ENCODE measurements at places on chromosomes 3 and 15.

DNA sequence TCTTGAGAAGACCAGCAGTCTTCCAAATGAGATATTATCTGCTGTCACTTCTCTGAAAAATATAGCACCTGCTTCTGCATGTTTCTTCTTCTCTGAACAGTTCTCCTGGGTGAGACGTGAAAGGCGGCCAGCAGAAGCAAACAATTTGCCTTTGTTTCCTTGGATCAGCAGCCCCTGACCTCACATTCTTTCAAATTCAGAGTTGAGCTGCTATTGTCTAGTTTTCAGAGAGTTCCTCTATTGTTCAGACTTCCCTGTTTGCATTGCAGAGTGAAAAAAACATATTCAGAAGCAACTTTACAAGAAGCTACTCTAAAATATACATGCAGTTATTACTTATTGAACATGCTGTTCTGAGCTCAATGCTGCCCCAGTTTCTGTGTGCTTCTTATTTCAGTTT, 653.6 kb downstream of the NAALADL2 start:
- H3K4me3 ChIP-seq, result no peak overlapping the region
- no peaks in the 10 kb centered on the region for H3K36me3 ChIP-seq

DNA sequence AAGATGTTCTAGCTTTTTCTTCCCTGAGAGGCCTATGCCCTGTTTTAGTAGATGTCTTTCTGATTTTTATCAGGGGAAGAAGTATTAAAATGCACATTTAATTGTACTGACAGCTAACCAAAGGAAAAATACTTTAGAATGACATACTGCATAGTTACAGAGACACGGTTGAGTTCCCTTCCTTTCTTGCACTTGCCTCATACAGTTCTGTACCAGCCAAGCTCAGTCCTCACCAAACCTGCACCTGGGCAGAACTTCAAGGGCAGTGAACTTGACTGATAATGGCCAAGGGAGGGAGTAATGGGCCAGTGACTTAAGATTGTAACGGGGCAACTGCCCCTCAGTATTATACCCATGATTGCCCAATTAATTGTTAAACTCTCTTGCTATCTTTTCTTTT, 34.1 kb upstream of the RASGRP1 start:
- H3K27ac ChIP-seq, result no peak overlapping the region
- no peaks in the 10 kb centered on the region for H3K36me3 ChIP-seq
- DNase-seq, result no peak

GRCh38 chr15:57124036-57124435, 205.6 kb downstream of the TCF12 start:
- H3K4me1 ChIP-seq, result no peaks in the 10 kb centered on the region
- H3K27ac ChIP-seq, result no peak overlapping the region
- no peak overlapping the region for H3K4me3 ChIP-seq
- H3K36me3 ChIP-seq, result no peaks in the 10 kb centered on the region

GRCh38 chr3:171236265-171237008, 209.9 kb upstream of the SLC2A2 start:
- no peak overlapping the region for H3K27ac ChIP-seq
- no peaks in the 10 kb centered on the region for H3K27me3 ChIP-seq
- no peaks in the 10 kb centered on the region for H3K36me3 ChIP-seq
- DNase-seq, result no peak

- no peak overlapping the region for H3K4me3 ChIP-seq
- H3K4me1 ChIP-seq, result no peaks in the 10 kb centered on the region
- H3K27ac ChIP-seq, result no peak overlapping the region
- no peaks in the 10 kb centered on the region for H3K36me3 ChIP-seq
- H3K27me3 ChIP-seq, result no peaks in the 10 kb centered on the region
- DNase-seq, result no peak
Measured at GRCh38 chr3:8875836-8876235, 87.4 kb downstream of the RAD18 start.

DNA sequence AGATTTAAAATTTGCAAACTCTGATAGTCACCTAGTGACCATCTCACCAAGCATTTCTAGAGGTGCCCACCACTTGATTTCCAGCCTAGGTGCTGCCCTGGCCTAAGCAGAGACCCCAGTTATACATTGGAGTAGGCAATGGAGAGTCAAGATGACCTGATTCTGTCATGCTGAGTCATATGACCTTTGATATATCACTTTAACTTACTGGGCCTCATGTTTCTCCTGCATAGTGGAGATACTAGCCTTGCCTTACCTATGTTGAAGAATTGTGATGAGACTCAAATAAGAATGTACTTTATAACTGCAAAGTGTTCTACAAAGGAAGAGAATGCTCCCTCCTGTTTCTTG, 75.5 kb upstream of the XCR1 start:
- no peaks in the 10 kb centered on the region for H3K27me3 ChIP-seq
- no peak for DNase-seq
- no peak overlapping the region for H3K27ac ChIP-seq
- peaks cover 95% of the 10 kb centered on the region for H3K4me1 ChIP-seq

- H3K4me1 ChIP-seq, result no peaks in the 10 kb centered on the region
- DNase-seq, result no peak
- H3K27me3 ChIP-seq, result no peaks in the 10 kb centered on the region
- H3K36me3 ChIP-seq, result no peaks in the 10 kb centered on the region
- no peak overlapping the region for H3K27ac ChIP-seq
Measured at GRCh38 chr3:27326202-27326601, 43.0 kb downstream of the NEK10 start.

DNA sequence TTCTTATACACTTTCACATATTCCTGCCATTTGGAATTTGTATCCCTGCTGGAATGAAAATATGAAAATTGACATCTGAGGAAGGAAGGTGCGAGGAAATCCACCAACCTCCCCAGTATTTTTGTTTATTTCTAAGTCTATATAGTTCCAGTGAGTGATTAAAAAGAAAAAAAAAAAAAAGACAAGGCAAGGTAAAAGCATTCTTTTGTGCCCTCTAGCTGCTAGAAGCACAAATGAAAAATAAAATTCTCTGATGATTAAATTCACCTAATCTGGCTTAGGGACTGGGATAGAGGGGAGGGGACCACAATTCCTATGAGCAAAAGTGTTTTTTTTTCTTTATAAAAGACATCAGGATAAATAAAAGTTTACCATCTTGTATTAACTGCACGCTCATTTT, 370.9 kb downstream of the NR2F2 start:
- H3K36me3 ChIP-seq, result no peaks in the 10 kb centered on the region
- no peaks in the 10 kb centered on the region for H3K27me3 ChIP-seq
- no peak for DNase-seq
- H3K4me1 ChIP-seq, result no peaks in the 10 kb centered on the region
- H3K4me3 ChIP-seq, result no peak overlapping the region

- DNase-seq, result no peak
- no peaks in the 10 kb centered on the region for H3K4me1 ChIP-seq
- H3K36me3 ChIP-seq, result no peaks in the 10 kb centered on the region
- no peaks in the 10 kb centered on the region for H3K27me3 ChIP-seq
- no peak overlapping the region for H3K4me3 ChIP-seq
Measured at GRCh38 chr3:140078343-140078742, 143.4 kb downstream of the CLSTN2 start.

DNA sequence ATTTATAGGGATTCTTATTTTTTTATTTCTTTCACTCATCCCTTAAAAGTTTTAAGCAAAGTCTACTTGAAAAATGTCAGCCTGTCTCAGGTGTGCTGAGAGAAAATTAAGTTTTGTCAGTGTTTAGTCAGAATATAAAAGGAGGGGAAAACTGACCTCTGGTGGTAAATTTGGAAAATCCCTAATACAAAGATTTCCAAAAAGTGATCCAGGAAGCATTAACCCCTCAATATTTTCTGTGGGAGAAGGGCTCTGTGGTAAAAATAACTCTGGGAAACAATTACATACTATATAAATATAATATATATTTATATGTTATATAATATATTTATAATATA, 41.0 kb upstream of the FRMD4B start:
- no peak overlapping the region for H3K27ac ChIP-seq
- no peaks in the 10 kb centered on the region for H3K36me3 ChIP-seq
- no peaks in the 10 kb centered on the region for H3K27me3 ChIP-seq
- H3K4me3 ChIP-seq, result no peak overlapping the region

DNA sequence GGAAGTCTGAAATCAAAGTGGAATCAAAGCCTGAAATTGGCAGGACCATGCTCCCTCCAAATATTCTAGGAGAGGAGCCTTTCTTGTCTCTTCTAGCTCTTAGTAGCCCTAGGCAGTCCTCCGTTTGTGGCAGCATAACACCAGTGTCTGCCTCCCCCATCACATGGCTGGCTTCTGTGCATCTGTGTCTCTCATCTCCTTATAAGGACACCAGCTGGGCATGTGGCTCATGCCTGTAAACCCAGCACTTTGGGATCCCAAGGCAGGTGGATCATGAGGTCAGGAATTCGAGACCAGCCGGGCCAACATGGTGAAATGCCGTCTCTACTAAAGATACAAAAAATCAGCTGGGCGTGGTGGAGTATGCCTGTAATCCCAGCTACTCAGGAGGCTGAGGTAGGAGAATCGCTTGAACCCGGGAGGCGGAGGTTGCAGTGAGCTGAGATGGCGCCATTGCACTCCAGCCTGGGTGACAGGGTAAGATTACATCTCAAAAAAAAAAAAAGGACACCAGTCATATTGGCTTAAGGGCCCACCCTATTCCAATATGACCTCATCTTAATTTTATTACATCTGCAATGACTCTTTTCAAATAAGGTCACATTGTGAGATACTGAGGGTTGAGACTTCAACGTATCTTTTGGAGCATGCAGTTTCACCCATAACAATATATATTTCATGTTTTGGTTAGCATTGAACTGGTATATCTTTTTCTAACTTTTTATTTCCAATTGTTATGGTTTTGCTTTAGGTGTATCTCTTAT, 148.0 kb upstream of the TPM1 start:
- DNase-seq, result no peak
- no peaks in the 10 kb centered on the region for H3K4me1 ChIP-seq
- H3K27ac ChIP-seq, result no peak overlapping the region

GRCh38 chr3:46416811-46417510, 9.9 kb downstream of the CCRL2 start:
- no peaks in the 10 kb centered on the region for H3K27me3 ChIP-seq
- no peak for DNase-seq
- no peaks in the 10 kb centered on the region for H3K36me3 ChIP-seq
- H3K4me1 ChIP-seq, result peaks cover 14% of the 10 kb centered on the region

GRCh38 chr3:16439848-16440708, 73.4 kb downstream of the RFTN1 start:
- H3K4me1 ChIP-seq, result peaks cover 39% of the 10 kb centered on the region
- no peak overlapping the region for H3K4me3 ChIP-seq
- H3K27me3 ChIP-seq, result no peaks in the 10 kb centered on the region
- no peak for DNase-seq
- no peak overlapping the region for H3K27ac ChIP-seq

GRCh38 chr3:47117807-47118364, 46.0 kb downstream of the SETD2 start:
- no peak overlapping the region for H3K4me3 ChIP-seq
- peaks cover 88% of the 10 kb centered on the region for H3K36me3 ChIP-seq
- no peaks in the 10 kb centered on the region for H3K27me3 ChIP-seq
- no peak overlapping the region for H3K27ac ChIP-seq
- peaks cover 21% of the 10 kb centered on the region for H3K4me1 ChIP-seq

GRCh38 chr3:145383416-145383815, 777.6 kb downstream of the PLOD2 start:
- no peaks in the 10 kb centered on the region for H3K27me3 ChIP-seq
- H3K36me3 ChIP-seq, result no peaks in the 10 kb centered on the region
- DNase-seq, result no peak
- no peak overlapping the region for H3K27ac ChIP-seq

GRCh38 chr3:18134386-18135059, 290.6 kb downstream of the SATB1 start:
- H3K4me1 ChIP-seq, result no peaks in the 10 kb centered on the region
- no peaks in the 10 kb centered on the region for H3K36me3 ChIP-seq
- no peaks in the 10 kb centered on the region for H3K27me3 ChIP-seq
- DNase-seq, result no peak

DNA sequence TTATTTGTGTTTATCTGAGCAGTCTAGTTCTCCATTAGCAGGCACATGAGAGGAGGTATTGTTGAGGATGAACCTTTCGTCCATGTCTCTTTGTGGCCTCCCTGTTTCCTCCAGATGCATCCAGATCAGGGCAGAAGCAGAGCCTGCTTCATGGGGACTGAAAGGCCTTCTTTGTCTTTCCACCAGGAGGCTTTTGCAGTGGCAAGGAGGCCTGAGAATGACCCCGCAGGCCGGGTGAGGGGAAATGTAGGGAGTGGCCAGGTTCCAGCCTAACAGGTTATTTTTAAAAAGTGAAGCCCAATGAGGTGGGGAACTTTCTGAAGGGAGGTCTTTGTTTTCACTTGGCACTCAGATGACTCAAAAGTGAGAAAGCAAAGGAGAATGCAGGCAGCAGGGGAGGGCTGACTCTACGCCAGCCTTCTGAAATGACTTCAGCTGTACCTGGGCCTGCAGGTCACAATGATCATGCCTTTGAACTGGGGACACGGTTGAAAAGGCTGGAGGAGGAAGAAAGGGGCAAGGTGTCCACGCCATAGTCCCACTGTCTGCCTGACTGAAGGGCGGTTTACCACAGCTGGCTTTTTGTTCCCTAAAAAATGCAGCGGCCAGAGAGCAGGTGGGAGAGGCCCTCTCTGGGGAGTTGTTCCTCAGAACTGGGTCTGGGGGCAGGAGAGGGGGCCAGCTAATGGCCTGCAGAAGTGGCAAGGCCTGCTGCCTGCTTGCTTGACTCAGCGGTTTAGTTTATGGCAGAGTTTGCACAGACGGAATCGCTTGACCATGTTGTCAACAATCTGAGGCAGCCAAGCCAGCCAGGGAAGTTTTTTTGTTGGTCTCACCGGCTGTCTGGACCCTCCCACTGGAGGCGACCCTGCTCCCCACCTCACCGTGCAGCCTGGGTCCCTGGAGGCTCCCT, 28.7 kb downstream of the CMTM7 start:
- H3K27me3 ChIP-seq, result no peaks in the 10 kb centered on the region
- H3K4me1 ChIP-seq, result peaks cover 70% of the 10 kb centered on the region
- H3K36me3 ChIP-seq, result no peaks in the 10 kb centered on the region
- peak overlapping the region; percentile 84 for H3K27ac ChIP-seq

DNA sequence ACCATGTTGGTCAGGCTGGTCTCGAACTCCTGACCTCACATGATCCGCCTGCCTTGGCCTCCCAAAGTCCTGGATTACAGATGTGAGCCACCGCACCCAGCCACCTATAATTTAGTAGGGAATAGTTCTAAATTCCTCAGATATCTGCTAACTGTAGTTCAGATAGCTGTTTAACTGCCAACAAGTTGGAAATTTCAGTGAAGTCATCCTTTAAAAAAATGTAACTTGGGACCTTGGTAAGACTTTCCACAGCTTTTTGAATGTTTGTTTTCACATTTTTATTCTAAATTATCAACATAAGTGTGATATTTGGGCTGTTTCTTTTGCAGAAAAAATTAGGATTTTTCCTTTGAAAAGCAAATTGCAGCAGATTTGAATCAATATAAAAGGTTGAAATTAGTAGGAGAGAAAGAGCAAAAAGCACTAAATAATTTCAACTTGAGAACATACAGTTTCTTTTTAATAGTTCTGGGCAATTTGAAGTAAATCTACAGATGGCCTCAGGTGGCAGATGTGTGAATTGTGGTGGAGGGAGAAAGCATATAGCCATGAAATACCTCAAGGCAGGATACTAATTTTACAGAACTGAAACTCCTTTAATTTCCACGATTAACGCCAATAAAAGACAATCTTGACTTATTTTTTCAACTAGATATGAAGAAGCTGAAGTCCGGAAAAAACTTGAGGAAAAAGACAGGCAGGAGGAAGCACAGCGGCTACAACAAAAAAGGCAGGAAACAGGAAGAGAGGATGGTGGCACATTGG, 34.3 kb downstream of the USP8 start:
- H3K36me3 ChIP-seq, result peaks cover 69% of the 10 kb centered on the region
- no peak overlapping the region for H3K27ac ChIP-seq
- no peaks in the 10 kb centered on the region for H3K27me3 ChIP-seq
- no peak overlapping the region for H3K4me3 ChIP-seq

Data from spleen (tissue), 13 donors.